Mucosa of descending colon (tissue), 3 donors: ENCODE measurements at places on chromosomes 5 and 9.

DNA sequence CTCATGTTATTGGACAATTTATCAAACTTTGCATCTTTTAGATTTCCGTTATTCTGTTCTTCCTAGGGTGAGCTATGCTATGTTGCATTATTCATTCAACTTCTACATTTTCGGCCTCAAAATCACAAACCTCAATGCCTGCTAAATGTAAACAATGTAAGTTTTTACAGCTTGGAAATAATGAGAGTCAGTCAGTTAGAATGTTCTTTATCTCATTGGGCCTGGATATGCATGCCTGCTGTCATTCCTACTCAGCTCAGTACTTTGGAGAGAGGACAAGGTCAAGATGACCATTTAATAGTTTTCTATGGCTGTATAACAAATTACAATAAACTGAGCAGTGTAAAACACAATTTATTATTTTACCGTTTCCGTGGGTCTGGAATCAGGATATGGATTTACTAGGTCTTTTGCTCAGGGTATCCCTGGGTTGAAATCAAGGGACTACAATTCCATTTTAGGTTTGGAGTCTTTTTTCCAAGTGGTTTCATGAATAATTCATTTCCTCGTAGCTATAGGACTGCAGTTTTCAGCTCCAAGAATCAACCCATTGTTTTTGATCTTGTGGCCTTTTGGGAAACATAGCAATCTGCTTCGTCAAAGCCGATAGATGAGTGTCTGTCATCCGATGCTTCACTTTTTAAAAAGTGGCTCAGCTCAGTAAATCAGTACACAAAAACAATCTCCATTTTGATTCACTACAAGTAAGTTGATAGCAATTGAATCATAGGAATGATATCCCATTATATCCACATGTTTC lies 1143.2 kb upstream of the CDH6 start:
- no peak for DNase-seq

DNA sequence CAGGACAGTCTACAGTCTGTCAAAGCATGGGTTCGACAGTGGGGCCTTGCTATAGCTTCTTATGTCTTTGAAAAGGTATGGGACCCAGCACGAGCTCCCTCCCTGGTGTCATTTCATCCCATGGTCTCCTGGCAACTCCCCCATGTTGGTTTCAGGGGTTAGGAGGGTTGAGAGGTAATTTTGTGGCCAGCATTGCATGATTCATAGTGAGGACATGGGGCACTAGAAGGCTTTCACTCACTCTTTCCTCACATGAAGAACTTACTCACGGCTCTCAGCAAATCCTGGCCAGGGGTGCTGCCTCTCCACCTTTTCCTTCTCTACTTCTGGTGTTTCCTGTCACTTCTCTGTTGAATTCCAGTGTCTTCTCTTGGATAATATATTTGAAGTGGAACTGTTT lies 134.7 kb upstream of the TNPO1 start:
- no peak for DNase-seq

GRCh38 chr9:131578731-131579504 lies 33.6 kb downstream of the PRRT1B start:
- no peak for DNase-seq

DNA sequence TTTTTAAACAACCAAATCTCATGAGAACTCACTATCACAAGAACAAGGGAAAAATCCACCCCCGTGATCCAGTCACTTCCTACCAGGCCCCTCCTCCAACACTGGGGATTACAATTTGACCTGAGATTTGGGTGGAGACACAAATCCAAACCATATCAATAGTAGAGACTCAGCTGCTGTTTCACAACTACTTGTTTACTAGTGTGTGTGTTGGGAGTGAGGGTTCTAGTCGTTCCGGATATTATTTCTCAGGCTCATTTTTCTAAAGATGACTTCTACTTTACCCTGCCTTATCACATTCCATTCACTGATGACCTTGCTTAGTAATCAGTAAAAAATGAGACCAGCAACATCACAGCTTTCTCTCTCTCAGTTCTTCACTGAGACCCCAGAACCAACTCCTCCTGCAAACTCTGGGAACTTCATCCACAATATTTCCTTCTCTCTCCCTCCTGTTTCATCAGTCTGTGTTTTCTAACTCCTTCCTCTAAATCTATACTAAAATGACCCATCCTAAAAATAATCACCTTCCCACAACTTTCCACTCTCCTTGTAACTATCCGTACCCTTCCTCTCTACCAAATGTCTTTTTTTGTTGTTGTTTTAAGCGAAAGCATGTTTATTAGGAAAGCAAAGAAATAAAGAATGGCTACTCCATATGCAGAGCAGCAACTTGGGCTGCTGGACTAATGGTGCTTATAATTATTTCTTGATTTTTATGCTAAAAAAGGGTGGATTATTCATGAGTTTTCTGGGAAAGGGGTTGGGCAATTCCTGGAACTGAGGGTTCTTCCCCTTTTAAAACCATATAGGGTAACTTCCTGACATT lies 121.5 kb upstream of the SPRY4 start:
- DNase-seq = no peak
